Smooth muscle cell of bladder (primary cell): ENCODE measurements at places on chromosomes 6 and 20. TPM values are rescaled to one million over a fixed set of nuclear protein-coding genes. Genes with fewer than 3 reads are reported as not detected.

PDE10A gene
- total RNA-seq = 37.3 and 89.7 TPM in 2 replicates

EYA2 gene
- 0.14 and 0.65 TPM in 2 replicates for total RNA-seq

HTR1E gene
- total RNA-seq = not detected in 2 replicates

ASIP gene
- not detected in 2 replicates for total RNA-seq

HSPA12B gene
- total RNA-seq = 0.14 and 0.46 TPM in 2 replicates

THBS2 gene
- 423 and 1,330 TPM in 2 replicates for total RNA-seq

ADGB gene
- not detected in 2 replicates for total RNA-seq
